ENCODE measurements at places on chromosomes 5 and 9.
A peak's percentile ranks its signal among the peaks of the same experiment; 100 is the strongest.

DNA sequence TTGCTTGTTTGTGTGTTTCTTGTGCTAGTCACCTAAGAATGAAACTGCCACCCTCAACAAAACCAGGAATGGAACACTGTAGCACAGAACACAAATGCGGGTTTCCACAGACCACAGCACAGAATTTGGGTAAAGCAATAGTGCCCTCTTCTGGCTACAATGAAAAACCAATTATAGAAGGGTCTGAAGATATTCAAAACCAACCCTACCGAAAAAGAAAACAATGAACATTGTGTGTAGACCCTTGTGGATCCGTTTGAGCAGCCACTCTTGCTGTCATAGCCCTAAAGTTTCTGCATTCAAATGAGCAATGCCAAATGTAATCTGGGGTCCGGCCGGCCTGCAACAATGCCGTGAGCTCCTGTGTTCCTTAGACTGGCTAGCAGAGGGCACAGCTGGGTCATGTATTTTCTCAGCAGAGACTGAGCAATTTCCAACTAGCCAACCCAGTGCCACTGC lies 8.3 kb upstream of the ENC1 start:
- no peak for DNase-seq

- DNase-seq = peak; percentile 27
These were observed 68.3 kb downstream of the KCNIP1 start for GRCh38 chr5:170571875-170572852.

DNA sequence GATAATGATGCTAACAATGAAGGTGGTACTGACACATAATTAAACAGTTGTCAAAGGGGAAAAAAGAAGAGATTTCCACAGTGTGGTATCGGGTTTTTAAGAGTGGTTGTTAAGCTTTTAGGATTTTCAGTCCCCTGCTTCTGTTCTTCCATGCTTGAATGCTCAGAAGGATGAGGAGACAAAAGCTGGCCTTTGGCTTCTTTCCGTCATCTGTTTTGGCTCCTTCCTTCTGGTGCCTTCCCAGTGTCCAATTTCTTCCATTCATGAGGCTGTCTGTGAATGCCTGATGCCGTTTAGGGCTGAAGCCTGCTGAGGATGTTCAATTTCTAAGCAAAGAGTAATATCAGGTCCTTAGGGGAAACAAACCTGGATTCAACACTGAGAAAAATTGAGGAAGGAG lies 179.6 kb upstream of the GLRA1 start:
- no peak for DNase-seq

DNA sequence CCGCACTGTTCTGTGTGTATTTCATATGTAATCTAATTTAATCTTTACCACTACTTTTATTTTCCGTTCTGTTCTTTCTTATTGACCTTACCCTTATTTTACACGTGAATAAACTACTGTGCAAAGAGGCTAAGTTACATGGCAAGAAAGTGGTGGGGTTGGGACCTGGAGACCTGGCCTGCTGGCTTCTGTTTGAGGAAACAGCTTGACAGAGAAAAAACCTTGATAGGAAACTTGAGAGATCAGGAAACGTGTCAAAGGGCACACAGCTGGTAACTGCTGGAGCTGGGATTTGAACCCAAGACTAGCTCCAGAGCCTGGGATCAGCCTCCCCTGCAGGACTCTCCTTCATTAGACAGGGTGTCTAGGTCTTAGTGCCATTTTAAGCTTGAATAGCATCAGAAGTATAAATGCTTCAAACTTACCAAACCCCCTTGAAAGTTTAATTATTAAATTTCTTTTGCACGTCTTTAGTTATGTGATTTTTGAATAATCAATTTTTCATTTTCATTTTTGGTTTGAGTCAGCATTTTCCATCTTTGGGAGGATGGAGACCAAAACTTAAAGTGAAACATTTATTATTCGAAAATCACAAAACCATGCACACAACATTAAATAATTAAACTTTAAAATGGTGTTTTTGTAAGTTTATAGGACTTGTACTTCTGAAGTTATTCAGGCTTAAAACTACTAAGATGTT lies 129.5 kb downstream of the RGS3 start:
- DNase-seq = no peak

DNA sequence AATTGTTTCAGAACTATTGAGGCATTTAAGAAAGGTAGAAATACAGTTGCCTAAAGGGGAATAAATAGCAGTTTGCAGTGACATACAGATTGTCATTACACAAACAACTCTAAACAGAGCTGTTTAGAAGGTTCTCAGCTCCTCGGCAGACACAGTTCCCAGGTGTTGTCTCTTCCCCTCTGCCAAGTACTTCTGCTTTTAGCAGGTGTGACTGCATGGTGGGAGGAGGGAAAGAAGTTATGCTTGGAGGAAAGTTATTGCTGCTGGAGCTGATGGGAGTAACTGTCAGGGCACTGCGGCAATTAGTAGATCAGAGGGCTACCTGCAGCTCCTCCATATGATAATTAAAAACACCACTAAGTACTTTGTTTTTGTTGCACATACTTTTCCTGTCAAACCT lies 14.5 kb downstream of the EDIL3 start:
- no peak for DNase-seq

DNA sequence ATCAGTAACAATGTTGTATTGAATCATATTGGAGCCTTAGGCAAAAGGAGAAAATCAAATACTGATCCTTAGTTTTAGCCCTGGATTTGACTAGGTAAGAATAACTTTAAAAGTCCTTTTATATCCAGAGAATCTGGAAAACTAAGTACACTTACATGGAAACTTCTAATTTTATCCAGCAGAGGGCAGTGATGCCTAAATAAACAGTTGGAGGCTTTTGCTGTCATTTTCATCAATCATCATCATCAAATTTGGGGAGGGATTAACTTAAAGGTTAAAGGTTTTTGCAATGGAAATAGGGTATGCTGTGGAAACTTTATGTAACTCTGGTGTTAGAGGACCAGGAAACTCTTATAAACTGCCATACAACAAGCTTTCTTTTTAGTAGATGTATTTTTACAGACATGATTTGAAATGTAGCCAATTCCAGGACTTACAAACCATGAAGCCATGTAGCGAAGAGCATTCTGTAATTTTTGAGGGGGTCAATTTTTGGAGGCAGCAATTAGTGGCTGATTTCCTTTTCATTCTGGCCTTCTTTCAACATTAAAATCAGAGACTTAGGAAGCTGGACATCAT lies 112.7 kb downstream of the OSTF1 start:
- DNase-seq = no peak

DNA sequence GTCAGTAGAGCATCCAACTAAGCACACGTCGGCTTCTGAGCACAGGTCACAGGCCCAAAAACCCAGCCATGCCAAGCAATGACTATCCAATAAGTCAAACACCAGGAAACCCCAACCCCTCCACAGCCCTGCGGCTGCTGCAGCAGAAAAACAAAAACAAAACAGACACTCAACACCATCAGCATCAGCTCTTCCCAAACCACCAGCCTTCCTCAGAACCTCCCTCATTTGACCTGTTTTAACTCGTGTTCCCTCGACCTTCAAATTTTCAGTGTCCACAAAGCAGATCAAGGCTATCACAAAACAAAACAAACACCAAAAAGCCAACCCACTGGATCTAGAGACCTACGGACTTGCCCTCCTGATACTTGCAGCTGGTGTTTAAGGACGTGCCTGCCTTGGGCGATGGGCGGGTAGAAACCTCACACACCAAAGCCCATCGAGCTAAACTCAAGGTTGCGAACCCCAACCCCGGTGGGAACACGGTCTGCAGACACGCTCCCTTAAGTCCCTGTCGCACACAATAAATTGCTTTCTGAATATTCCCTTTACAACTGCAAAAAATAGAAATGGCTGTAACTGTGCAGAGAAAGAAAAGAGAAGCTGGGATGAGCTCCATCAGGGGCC lies 247.1 kb upstream of the ANKRD55 start:
- DNase-seq = no peak

- no peak for DNase-seq
These were observed 153.8 kb upstream of the RASA1 start for GRCh38 chr5:87113861-87114260.

DNA sequence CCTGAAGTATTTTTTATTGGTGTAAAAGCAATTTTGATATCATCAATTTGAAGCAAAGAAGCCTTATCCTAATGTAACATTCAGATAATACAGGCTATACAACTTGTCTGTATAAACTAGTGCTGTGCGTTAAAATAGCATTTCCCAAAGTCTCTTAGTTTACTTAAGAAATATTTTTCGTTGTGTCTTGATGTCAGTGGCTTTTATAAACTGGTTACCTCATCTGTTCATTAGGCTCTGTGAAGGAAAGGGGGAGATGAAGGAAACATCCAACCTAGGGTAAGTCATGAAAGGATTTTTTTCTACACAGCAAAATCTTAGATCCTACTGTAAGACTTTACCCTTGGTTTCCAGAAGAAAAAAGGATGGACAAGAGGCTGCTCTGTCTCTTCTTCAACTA lies 272.9 kb downstream of the PJA2 start:
- no peak for DNase-seq

- no peak for DNase-seq
These were observed 31.2 kb downstream of the GPR21 start for GRCh38 chr9:123064716-123065115.

DNA sequence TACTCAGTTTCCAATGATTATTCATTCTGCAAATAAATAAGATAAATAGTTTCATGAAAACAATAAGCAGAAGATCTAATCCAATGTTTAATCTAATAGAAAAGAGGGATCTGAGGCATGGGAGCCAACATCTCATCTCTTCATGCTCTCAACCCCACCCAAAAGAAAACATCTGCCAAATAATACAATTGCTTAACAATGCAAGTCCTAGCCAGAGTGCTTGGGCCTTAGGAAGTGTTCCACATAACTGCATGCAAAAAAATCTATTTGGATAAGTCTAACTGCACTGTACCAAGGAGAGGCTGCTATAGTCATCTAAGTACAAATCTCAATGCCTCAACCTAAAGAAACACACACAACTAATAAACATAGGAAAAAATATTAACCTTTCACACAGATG lies 606.0 kb downstream of the CDH9 start:
- DNase-seq = no peak

DNA sequence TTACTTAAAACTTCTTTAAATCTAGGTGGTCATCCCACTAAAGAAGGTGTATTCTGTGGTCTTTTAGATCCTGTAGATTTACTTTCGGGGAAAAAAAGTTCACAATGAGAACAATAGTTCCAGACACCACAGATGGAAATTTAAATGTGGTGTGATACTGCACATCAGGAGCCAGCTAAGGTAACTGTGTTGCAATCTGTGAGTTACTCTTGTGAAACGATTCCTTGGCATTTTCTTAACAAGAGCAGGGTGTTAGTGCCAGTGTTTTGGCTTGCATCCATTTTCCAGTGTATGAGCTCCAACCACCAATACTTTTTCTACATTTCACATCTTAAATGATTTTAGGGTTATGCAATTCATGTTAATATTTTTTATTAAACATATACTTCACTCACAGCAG lies 674.5 kb downstream of the CETN3 start:
- no peak for DNase-seq

DNA sequence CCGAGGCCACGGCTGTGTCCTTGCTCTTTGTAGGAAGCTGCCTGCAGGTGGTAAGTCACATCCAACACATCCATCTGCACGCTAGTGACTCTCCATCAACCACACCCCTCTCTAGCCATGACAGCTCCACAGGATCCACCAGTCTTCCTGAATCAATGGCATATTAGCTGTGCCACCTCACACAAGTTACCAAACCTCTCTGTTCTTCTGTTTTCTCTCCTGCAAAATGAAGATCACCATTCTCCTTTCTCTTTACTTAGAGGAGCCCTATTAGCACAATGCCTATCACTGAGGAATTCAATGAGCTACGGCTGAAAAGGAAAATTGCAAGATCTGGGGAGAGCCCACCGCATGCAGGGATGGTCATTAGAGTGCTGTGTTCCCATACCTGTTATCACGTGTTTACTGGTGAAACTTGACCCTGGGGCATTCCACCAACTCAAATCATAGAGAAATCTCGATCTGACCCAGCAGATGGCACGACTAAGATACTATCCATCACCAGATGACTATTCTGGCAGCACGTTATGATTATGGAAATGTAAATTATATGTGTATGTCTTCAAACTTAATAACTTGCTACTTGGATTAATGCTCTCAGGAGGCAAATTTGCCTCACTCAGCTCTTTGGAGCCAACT lies 20.9 kb downstream of the WHRN start:
- no peak for DNase-seq

- DNase-seq = no peak
These were observed 10.3 kb upstream of the ROR2 start for GRCh38 chr9:91960367-91960766.

GRCh38 chr5:153555420-153556114 lies 65.1 kb downstream of the GRIA1 start:
- no peak for DNase-seq

- DNase-seq = no peak
These were observed 7.0 kb downstream of the NOP16 start for GRCh38 chr5:176381423-176381822.

GRCh38 chr9:79155308-79155707 lies 416.5 kb upstream of the TLE4 start:
- no peak for DNase-seq

- DNase-seq = no peak
These were observed 311.4 kb upstream of the ITGA1 start for GRCh38 chr5:52476346-52476745.

DNA sequence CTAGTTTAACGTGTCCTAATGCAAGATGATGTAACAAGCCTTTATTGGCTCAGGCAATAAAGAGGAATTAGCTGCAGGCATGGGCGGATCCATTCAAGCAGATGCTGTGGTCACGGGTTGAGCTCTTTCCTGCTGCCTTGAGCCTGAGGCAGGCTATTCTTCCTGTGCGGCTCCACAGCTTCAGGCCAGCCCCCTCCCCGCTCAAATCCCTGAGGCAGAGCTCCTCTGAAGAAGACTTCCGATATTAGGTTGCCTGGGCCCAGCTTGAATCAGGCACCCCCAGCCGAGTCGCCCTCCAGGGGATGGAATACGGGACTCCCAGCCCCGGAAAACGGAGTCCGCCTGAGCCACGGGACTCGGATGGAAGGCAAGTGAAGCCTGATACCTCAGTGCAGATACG lies 95.0 kb upstream of the RUFY1 start:
- no peak for DNase-seq

GRCh38 chr5:75374394-75374814 lies 37.4 kb downstream of the HMGCR start:
- no peak for DNase-seq
